Central memory CD8-positive, alpha-beta T cell (primary cell): ENCODE measurements at places on chromosomes 16 and 17.
A peak's percentile ranks its signal among the peaks of the same experiment; 100 is the strongest.

DNA sequence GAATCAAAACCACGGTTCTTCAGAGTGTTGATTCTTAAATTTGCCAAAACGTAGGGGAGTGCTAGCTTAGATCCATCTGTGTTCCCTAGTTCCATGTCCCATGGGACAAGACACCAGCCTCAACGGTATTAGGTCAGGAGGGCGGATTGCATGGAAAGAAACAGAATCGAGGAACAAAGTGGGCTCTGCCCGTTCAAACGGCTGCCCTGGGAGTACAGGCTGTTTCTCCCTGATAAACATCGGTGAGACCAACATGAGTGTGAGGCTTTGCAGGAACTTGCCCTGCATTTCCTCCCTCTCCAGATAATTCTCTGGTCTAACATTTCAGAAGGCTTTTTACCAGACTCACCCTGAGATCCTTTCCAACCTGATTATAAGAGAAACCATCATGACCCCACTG, 82.2 kb downstream of the MRM3 start:
- no peaks in the 10 kb centered on the region for H3K4me1 ChIP-seq
- H3K4me3 ChIP-seq: no peak overlapping the region
- H3K36me3 ChIP-seq: no peaks in the 10 kb centered on the region
- DNase-seq: no peak

DNA sequence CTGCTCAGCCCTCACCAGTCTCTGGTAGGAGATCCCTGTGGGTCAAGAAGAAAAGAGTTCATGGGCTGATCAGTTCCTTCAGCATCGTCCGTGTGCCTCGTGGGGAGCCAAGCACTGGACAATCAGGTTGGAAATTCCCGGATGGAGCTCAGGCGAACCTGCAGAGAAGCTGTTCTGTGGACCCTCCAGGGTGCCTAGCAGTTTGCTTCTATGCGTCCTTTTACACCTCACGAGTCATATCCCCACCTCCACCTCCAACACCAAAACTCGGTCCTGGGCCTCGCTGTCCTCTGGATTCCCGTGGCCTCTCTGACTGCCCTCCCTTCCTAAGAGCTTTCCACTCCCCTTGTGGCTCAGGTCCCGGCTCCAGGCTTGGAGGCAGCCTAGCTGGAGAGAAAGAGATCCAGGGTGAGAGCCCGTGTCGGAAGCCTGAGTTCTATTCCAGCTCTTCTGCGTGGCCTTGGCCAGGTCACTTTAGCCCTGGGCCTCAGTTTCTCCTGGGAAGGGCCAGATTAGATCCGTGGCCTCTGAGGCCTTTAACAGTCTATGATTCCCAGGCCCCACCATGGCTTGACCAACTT, 26.2 kb upstream of the PIK3R6 start:
- H3K36me3 ChIP-seq: peaks cover 49% of the 10 kb centered on the region
- H3K27ac ChIP-seq: peak overlapping the region; percentile 74
- no peak for DNase-seq
- no peak overlapping the region for H3K4me3 ChIP-seq
- no peaks in the 10 kb centered on the region for H3K27me3 ChIP-seq

DNA sequence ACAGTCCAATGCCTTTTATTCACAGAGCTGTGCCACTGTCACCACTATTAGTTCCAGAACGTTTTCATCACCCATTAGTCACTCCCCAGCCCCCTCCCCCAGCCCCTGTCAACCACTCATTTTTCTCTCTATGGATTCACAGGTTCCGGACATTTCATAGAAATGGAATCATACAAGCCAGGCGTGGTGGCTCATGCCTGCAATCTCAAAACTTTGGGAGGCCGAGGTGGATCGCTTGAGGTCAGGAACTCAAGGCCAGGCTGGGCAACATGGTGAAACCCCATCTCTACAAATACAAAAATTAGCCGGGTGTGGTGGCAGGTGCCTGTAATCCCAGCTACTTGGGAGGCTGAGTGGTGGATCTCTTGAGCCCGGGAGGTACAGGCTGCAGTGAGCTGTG, 759 bp upstream of the PAM16 start:
- peaks cover 26% of the 10 kb centered on the region for H3K4me1 ChIP-seq
- peak overlapping the region; percentile 89 for H3K4me3 ChIP-seq
- DNase-seq: no peak
- peak overlapping the region; percentile 84 for H3K27ac ChIP-seq
- H3K36me3 ChIP-seq: peaks cover 23% of the 10 kb centered on the region

DNA sequence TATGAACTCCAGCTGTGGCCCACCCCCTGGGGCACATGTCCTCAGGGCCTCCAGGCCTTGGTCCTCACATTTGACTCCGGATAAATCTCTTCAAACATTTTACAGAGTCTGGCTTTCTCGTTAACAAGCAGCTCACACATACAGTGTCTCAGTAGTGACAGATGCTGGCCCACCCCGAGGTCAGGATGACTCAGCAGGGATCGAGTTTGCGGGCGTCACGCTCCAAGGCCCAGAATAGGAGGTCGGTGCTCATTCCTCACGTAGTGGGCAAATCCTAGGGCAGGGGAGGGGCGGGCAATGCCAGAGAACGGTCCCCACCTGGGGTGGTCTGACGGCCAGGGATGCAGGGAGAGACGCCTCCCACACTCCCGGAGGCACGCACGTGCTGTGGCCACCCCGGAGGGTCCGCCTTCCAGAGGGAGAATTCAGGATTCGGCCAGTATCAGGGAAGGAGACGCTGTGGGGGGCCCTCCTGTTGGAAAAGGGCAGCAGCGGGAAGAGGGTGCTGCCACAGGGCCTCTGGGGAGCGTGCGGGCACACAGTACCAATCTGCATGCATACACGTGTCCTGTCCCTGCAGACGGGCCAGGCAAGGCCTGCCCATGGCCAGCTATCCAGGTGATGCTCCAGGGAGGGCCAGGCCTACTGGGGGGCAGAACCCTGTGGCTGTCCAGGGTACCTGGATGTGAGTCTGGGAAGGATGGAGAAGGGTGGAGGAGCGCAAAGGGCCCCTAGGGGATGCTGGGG, 8.6 kb downstream of the SLC7A5 start:
- H3K27me3 ChIP-seq: no peaks in the 10 kb centered on the region
- peaks cover 38% of the 10 kb centered on the region for H3K4me1 ChIP-seq
- peaks cover 40% of the 10 kb centered on the region for H3K36me3 ChIP-seq
- H3K4me3 ChIP-seq: peak overlapping the region; percentile 42
- H3K27ac ChIP-seq: peak overlapping the region; percentile 91
